Stimulated activated CD8-positive, alpha-beta memory T cell treated with anti-CD3 and anti-CD28 coated beads, Interleukin-4, amount 100 ng/mL, for 1 hour (primary cell): ENCODE measurements at places on chromosomes 11 and 22.

DNA sequence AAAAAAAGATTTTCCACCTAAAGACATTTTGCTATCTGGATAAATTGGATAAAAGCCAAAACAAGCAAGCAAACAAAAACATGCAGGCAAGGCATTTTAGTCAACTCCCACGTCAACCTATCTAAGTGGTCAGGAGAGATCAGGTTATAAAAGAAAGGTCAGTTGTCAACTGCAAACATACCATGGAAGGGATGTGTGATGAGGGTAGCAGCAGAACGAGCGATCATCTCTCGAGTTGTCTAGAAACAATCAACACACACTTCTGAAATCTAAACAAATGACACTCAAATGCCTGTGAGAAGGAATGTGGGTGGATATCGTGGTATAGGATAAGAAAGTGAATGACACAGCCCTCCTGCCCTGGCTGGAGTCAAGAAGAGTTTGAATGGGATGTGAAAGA, 10.9 kb downstream of the MTCH2 start:
- DNase-seq, result no peak

DNA sequence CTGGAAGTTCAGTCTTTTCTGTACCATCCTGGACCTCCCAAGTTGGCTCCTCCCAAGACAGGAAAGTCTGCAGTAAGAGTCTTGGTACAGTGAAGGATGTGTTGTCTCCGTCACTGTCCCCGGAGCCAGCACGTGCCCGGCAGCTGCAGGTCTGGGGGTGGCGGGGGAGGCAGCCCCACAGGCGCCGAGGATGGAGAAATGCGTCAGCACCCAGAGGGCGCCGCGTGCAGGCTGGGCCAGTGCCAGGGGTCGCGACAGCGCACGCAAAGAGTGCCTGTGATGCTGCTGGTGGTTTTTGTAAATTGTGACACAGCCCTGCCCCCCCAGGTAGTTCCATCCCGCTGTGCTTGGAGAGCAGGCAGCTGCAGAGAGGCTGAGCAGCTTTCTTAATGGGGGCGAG, 1200.5 kb downstream of the BRD1 start:
- DNase-seq, result no peak

DNA sequence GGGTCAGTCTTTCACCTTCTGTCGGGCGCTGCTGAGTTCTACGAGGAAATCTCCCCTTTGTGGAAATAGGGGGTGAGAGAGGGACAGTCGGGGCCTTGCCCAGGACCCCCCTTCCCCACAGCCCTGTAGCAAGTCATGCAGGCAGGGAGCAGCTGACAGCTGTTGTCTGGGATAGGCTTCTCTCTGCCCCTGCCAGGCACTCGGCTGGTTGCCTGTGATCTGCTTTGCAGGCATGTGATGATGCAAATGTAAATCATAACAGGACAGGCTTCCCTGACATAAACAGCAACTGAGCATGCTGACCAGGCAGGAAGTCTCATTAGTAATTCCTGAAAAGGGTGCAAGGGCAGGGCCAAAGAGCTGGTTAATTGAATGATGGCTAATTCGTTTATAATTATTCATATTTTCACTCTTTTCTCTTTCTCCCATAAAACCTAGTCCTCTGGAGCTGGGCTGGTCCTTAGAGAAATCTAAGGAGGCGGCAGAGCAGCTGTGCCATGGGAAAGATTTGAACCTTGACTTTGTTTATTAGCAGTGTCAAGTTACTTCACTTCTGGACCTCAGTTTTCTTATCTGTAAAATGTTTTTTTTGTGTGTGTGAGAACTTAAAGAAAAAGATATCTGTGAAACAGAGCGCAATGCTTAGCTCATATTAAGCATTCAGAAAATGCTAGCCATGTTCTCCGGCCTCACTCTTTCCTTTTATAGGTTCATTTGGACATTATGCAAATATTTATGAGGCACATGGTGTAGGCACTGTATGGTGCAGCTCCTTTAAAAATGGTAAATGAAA, 129.7 kb downstream of the LDLRAD3 start:
- DNase-seq, result no peak

GRCh38 chr22:33352768-33353167, 294.6 kb upstream of the SYN3 start:
- DNase-seq, result no peak

GRCh38 chr11:119028346-119029068, 2.2 kb downstream of the SLC37A4 start:
- no peak for DNase-seq

DNA sequence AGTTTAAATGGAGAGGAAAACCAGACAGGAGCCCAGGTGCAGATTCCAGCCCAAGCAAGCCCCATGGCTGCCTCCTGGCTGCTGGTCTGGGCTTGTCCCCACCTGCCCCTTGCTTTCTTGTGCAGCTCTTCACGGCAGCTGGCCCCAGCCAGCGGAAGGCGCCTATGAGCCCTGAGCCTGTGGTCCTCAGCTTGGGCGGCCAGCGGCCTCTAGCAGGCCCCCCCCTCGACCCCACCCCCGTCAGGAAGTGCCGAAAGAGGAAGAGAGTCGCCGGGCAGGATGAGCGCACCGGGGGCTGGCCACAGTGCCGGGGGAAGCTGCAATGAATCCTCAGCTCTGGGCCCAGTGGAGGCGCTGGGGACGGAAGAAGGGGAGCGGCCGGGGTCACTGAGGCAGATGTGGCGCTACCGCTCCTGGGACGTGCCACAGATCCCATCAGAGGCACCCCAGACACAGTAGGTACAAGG, 2.1 kb upstream of the DGKZ start:
- DNase-seq, result no peak

DNA sequence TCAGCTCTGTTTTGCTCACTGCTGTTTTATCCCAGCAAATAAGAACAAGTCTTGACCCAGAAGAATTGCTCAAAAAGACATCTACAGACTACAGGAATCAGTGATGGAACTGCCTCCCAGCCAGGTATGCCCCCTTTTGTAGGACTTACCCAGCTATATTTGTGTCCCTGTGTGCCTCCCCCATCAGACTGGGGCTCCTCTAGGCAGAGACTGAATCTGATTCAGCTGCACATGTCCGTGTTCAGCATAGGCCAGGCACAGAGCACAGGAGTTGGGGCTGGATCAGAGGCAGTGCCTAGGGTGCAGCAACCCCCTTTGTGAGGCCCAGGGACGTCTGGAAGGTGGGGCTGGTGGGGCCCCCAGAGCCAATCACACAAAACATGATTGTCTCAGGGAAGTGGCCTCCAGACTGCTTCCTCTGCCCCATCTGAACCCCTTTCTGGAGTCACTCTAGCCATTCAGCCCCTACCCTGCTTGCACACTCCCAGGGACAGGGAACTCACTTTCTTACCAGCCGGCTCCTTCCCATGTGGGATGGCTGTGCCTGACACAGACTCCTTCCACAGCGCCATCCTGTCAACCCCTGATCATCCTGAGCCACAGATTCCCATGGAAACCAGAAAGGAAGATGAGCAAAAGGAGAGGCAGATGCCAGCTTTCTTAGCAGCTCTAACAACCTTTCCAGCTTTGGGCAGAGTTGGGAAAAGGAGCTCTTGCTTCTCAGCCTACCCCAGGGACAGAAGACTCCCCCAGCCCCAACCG, 24.8 kb downstream of the PDE2A start:
- no peak for DNase-seq
